ENCODE measurements at places on chromosomes 16 and 17.
A peak's percentile ranks its signal among the peaks of the same experiment; 100 is the strongest.

DNA sequence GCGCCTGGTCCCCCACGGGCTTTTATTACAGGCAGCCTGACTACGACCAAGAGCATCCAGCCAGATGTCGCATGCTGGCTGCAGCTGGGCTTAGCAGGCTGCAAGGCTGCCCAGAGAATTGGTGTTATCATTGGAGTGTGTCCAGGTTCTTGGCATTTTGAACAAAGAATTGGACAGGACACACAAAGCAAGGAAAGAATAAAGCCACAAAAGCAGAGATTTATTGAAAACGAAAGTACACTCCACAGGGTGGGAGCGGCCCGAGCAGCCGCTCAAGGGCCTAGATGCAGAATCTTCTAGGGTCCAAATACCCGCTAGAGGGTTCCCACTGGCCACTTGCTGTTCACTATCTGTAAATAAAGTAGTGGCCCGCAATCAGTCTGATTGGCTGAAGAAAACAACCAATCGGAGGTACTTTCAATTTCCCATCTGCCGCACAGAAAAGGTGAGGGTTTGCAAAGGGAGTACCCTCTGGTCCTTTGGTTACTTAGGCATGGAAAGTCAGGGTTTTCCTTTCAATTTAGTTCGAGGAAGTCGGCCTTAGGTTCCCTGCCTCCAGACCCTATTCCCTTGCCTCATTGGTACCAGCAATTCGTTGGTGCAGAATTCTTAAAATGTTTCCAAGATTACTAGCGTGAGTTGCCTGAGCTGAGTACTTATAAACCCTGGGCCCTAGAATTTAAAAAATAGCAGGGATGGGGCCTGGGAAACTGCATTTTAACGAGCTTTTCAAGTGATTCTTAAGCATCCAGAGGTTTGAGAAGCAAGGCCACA lies 38.5 kb upstream of the CNEP1R1 start:
- no peak for DNase-seq

GRCh38 chr17:46178550-46179214 lies 14.5 kb downstream of the KANSL1 start:
- no peak for DNase-seq

- no peak for DNase-seq
Measured at GRCh38 chr16:88026964-88027938, 76.0 kb downstream of the BANP start.

DNA sequence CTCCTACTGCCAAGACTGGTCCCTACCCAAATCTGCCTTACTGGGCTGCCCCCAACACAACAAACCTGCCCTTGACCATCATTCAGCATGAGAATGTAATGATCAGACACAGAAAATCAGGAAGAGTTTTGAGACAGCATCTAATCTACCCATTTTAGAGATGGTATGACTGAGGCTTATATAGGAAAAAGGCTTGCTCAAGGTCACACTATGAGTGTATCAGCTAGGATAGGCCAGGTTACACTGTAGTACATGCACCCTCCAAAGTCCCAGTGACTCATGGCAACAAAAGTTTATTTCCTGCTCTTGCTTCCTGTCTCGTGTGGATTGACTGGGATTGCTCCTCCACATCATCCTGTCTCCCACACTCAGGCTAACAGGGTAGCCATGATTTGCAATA lies 27.9 kb downstream of the NLRC5 start:
- DNase-seq: no peak

DNA sequence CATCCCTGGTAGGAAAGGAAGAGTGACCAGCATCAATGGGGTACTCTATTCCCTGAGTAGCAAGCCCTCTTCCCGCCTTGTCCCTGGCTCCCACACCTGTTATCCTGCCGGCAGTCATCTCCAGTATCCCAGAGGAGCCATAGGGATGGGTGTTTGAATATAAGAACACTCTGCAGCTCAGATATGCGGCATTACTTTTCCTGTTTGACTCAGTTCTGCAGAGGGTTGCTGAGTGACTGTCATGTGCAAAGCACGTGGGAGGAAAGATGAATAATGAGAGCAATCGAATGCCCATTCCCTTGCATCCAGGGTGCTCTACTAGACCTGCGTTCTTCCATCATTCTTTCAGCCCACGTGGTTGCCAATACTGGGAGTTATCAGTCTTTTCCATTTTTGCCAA lies 115.1 kb downstream of the PRKCB start:
- no peak for DNase-seq

DNA sequence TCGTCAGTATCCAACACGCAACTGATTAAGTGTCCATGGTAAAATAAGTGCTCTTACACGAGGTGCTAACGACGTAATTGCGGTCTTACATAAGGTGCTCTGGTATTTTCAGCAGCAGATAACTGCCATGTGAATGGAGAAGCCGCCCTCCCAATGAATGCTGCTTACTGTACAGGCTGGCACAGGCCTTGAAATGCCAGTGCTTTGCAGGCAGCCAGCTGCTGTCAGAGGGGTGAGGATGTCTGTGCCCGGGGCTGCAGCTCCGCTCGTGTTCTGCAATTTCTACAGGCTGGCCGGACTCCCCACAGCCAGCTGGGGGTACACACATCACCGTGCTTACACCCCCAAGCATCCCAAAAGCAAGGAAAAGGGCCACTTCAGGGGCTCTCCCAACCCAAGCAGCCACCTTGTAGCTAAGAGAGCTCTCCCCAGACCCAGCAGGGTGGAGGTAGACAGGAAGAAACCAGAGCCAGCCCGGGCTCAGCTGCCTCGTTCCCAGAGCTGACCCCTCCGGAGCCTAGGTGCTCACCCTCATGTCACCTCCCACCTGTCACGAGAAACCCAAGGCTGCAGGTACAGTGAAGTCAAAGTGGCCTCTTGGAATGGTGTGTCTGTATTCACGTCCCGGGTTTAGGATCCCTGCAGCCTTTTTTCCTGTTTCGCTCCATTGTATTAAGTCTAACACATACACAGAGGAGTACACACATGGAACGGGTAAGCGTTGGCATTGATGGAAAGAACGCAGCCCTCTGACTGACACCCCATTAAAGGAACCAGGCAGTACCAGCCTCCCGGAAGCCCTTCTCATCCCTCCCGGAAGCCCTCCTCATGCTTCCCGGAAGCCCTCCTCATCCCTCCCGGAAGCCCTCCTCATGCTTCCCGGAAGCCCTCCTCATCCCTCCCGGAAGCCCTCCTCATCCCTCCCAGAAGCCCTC lies 27.2 kb upstream of the RPH3AL start:
- no peak for DNase-seq

- DNase-seq: no peak
Measured at GRCh38 chr17:57512258-57512657, 232.8 kb downstream of the CCDC182 start.

GRCh38 chr17:27367121-27367981 lies 73.4 kb downstream of the WSB1 start:
- no peak for DNase-seq

DNA sequence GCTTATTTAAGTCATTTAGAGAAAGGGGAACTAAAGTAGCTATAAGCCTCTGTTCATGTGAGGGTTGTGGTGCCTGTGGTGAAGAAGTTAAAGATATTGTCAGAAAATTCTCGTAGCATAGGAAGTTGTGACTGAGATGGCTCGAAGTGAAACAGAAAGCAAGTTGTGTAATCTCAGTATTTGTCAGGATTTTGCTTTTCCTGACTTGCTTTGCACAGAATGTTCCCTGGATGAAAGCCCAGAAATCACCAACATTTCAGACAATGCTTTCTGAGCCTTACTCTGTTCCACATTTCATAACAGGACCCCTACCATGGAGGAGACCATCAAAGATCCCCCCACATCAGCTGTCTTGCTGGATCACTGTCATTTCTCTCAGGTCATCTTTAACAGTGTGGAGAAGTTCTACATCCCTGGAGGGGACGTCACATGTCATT lies 10.6 kb downstream of the CALCOCO2 start:
- DNase-seq: peak; percentile 37

DNA sequence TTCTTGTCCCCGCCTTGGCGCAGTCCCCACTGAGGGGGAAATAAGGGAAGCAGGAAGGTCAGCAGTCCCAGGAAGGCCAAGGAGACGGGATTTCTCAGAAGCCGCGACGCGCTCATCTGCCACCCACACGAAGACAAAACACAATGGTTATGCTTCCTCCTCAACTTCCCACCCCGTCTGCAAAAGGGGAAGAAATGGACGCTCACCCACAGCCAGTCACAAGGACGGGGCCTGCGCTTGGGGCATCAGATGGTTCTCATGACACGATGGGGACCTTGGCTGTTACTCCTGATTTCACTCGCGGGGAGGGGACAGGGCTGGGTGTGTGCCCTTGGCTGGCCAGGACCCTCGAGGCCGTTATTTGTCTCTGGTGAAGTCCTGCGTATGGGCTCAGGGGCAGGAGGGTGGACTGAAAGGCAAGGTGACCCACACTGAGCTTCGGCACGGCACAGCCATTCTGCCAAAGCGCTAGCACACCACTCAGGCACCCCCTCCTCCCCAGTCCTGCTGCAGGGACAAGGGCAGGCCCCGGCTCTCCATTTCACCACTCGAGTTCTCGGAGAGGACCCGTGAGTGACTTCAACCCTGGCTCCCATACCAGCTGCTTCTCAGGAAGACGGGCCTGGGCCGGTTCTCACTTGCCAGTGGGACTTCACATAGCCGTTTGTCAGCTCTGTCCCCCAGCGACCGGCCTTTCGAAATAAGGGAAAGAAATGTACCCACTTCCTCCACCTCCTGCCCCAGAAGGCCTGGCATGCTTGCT lies 84.5 kb downstream of the ABR start:
- DNase-seq: no peak

DNA sequence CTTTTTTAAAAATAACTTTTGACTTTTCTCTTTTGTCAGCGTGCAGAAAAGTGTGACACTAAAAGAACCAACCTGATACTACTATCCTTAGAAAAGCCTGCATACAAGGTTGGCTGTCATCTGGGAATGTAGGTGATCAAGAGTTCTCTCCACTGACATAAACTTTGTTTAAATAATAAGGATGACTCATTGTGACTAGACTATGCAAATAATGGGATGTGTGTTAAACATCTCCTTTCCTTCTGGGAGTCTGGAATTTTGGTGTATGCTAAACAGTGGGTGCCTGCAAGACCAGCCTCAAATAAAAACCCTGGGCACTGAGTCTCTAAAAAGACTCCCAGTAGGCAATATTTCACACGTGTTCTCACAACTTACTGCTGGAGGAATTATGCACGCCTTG lies 373.4 kb downstream of the CNTNAP4 start:
- DNase-seq: no peak

GRCh38 chr16:66885491-66885890 lies 5.2 kb downstream of the PDP2 start:
- no peak for DNase-seq

DNA sequence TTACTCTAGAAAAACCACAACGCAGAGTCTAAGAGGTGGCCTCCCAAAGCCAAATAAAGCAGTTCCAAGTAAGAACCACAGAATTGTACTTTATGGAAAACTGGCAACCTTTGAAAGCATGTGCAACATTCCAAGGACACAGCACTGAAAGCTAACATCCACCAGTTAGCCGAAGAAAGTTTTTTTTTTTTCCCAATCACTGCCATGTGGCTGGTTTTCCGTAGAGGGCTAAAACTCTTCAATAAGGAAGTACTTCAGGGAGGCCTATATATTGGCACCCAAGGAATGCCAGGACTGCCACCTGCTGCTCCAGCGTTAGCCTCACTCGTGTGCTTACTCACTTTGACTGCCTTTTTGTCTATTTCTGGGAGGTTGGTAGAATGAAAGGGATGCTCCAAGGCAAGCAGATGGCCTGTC lies 25.2 kb downstream of the CEP95 start:
- peak; percentile 15 for DNase-seq

- no peak for DNase-seq
Measured at GRCh38 chr16:51072591-51072990, 78.5 kb downstream of the SALL1 start.

GRCh38 chr16:63618896-63619485 lies 1502.9 kb downstream of the CDH11 start:
- DNase-seq: no peak

DNA sequence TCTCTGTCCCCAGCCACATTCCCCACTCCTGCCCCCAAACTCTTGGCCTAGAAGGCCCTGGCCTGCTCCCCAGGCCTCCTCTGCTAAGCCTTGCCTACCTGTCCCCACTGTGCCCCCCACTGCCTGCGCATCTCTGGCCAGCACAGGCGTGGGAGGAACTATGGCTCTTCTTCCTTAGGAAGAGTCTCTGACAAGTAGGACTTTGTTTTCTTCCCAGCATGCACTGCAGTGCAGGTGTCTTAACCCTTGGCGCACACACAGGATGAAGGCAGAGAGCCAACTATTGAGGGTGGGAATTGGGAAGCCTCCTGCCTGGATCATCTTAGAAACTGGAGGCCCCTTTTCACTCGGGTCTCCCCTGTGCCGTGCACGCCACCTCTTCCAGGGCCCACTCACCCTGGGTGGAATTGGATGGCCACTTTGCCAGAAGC lies 3.6 kb downstream of the AMDHD2 start:
- DNase-seq: no peak

GRCh38 chr17:7318121-7318860 lies 3.1 kb upstream of the GPS2 start:
- no peak for DNase-seq

GRCh38 chr17:30340801-30341356 lies 7.0 kb upstream of the TMIGD1 start:
- DNase-seq: no peak

DNA sequence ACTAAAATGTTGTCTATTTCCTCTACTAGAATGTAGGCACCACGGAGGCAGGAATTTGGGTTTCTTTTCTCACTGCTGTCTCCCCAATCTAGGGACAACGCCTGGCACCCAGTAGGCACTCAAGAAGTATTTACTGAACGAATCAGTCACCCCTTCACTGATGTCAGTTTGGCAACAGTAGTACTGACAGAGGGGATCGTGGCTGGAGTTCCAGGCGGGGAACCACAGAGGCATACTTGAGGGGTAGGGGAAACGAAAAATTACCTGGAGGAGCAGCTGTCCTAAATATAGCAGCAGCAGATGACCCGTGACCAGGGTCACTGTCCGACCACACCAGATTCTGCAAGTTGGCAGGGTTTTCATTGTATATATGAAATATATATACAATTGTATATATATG lies 33.3 kb downstream of the TRIM25 start:
- DNase-seq: no peak

DNA sequence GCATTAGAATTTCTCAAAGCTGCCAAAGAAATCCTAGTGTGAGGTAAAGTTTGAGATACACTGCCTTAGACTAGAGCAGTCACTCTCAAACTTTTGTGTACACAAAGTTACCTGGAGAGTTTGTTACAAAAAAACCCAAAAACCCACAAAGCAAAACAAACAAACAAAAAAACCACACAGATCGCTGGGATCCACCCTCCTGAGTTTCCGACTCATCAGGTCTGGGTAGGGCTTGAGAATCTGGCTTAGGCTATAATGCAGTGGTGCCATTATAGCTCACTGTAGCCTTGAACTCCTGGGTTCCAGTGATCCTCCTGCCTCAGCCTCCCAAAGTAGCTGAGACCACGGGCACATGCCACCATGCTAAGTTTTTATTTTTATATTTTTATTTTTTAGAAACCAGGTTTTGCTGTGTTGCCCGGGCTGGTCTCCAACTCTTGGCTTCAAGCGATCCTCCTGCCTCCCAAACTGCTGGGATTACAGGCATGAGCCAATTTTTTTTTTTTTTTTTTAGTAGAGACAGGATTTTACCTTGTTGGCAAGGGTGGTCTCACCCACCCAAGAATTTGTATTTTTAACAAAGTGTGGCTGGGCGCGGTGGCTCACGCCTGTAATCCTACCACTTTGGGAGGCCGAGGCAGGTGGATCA lies 22.3 kb upstream of the SMG1 start:
- no peak for DNase-seq

GRCh38 chr16:10485159-10485558 lies 95.2 kb downstream of the EMP2 start:
- no peak for DNase-seq

Measured in fibroblast of skin of left quadriceps (primary cell).